Right atrium auricular region (tissue), 2 donors: ENCODE measurements at places on chromosomes 3 and 15. TPM values are rescaled to one million over a fixed set of nuclear protein-coding genes. Genes with fewer than 3 reads are reported as not detected.

DNA sequence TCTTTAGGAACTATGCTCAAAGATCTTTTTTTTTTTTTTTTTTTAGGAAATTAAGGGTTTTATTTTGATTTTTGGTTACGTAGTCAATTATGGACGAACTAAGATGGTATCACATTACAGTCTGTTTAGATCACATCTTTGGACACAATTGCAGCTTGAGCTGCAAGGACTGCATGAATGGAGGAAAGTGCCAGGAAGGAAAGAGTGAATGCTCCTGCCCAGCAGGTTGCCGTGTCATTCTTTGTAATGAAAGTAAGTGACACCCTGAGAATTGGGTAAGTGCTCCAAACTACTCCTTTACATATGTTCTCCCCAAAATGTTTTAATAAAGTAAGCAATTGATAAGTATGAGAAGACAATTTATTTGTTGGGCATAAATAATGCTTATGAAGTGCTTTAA, 716.5 kb upstream of the GOLIM4 start:
- H3K36me3 ChIP-seq: no peaks in the 10 kb centered on the region
- no peaks in the 10 kb centered on the region for H3K4me1 ChIP-seq
- DNase-seq: no peak
- no peak overlapping the region for H3K27ac ChIP-seq
- H3K4me3 ChIP-seq: no peak overlapping the region

DNA sequence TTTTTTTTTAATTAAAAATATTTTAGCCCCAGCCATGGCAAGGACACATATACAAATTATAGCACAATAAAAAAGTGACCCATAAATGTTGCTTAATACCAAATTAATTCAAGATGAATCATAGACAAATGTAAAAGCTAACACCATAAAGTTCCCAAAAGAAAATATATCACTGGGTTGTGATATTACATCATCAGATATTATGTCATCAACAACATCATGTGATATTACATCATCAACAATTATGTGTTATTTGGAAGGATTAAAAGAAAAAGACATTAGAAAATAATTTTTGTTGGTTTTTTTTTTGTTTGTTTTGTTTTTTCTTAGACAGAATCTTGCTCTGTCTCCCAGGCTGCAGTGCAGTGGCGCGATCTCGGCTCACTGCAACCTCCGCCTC, 34.5 kb upstream of the ABHD10 start:
- H3K4me3 ChIP-seq: no peak overlapping the region
- no peak for DNase-seq
- peaks cover 40% of the 10 kb centered on the region for H3K36me3 ChIP-seq

DNA sequence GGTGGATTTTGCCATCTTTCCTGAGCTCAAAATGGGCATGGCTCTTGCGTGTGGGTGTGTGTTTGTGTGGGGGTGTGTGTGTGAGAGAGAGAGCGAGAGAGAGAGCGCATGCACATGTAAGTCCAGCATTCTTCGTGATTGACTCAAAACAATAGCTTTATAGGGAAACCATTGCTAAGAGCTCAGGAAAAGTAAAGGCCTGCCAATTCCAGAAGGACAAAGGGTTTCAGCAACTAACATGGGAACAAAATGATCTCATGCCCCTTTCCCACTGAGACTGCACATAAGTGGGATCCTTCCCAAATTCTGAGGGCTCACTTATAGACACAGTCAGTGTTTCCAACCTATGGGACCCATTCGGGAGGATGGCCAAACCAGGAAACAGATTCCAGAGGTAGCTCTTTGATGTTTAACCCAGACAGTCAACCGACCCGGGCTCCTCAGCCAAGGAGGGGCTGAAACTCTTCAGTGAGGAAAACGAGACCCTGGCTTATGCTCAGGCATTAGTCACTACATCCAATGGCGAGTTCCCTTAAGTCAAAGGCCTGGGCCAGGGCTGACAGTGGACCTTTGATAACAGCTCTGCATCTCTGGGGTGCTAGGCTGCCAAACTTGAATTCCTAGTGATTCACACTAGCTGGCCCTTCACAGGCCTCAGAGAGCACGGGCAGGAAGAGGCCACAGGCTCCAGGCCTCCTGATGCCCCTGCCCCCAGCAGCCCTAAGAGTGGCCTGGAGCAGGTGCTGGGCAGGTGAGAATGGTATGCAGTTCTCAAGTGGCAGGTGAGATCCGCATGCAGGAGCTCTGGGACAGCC, 305.0 kb upstream of the C2CD4B start:
- H3K4me1 ChIP-seq: peaks cover 57% of the 10 kb centered on the region
- peak; percentile 92 for DNase-seq
- H3K27ac ChIP-seq: peak overlapping the region; percentile 74
- H3K36me3 ChIP-seq: no peaks in the 10 kb centered on the region
- H3K27me3 ChIP-seq: no peaks in the 10 kb centered on the region
- H3K4me3 ChIP-seq: no peak overlapping the region

DNA sequence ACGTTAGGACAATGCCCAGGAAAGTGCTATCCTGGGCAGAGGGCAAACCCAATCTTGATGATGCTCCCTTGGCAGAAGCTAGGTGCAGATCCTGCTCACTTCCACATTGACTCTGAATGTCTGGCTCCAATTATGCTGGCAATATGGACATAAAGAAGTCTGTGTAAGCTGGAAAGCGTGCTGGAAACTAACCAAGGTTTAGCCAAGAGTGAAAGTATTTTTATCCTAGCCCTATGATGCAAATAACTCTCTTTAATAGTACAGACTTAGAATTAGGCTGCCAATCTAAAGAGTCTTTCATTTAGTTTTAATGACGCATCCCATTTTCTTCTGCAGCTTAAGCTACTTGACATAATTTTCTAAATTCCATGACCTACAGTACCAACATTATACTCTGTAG, 571.8 kb downstream of the TUSC7 start:
- no peak for DNase-seq
- no peaks in the 10 kb centered on the region for H3K4me1 ChIP-seq
- H3K27ac ChIP-seq: no peak overlapping the region
- no peak overlapping the region for H3K4me3 ChIP-seq
- no peaks in the 10 kb centered on the region for H3K27me3 ChIP-seq

DNA sequence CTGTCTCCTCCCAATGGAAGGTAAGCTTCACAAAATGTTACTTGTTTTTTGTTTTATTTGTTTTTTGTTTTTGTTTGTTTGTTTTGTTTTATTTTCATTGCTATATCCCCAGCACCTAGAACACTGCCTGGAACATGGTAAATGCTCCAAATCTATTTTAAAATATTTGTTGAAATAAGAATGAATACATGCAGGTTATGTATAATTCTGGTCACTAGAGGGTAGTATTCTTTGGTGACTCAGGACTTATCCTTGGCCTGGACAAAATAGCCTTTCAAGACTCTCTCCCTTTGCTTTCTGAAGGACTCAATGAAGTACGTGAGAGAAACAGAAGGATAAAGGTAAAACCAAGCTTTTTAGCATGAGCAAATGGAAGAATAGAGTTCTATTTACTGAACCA, 46.9 kb upstream of the PPP2R3A start:
- no peaks in the 10 kb centered on the region for H3K36me3 ChIP-seq
- H3K27ac ChIP-seq: no peak overlapping the region
- H3K27me3 ChIP-seq: no peaks in the 10 kb centered on the region
- no peaks in the 10 kb centered on the region for H3K4me1 ChIP-seq

DNA sequence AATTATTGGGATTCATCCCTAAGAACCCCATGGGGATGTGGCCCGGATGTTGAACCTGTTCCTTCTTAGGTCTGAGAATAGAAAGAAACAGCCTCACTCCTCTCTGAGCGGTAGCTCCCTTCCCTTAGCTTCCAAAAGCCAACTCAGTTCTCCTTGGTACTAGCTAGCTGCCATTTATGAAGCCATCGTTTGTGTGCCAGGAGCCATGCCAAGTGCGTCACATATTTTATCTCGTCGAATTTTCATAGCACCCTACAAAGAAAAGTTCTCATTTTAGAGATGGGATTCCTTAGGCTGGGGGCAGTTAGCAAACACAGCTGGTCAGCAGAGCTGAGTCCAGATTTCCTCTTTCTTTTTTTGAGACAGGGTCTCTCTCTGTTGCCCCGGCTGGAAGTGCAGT, 45.4 kb upstream of the GLCE start:
- DNase-seq: no peak
- no peaks in the 10 kb centered on the region for H3K27me3 ChIP-seq
- H3K4me1 ChIP-seq: no peaks in the 10 kb centered on the region
- no peaks in the 10 kb centered on the region for H3K36me3 ChIP-seq

- H3K4me1 ChIP-seq: no peaks in the 10 kb centered on the region
- no peak overlapping the region for H3K27ac ChIP-seq
- H3K27me3 ChIP-seq: no peaks in the 10 kb centered on the region
Observed at GRCh38 chr15:75037685-75038084, 14.3 kb downstream of the PPCDC start.

DNA sequence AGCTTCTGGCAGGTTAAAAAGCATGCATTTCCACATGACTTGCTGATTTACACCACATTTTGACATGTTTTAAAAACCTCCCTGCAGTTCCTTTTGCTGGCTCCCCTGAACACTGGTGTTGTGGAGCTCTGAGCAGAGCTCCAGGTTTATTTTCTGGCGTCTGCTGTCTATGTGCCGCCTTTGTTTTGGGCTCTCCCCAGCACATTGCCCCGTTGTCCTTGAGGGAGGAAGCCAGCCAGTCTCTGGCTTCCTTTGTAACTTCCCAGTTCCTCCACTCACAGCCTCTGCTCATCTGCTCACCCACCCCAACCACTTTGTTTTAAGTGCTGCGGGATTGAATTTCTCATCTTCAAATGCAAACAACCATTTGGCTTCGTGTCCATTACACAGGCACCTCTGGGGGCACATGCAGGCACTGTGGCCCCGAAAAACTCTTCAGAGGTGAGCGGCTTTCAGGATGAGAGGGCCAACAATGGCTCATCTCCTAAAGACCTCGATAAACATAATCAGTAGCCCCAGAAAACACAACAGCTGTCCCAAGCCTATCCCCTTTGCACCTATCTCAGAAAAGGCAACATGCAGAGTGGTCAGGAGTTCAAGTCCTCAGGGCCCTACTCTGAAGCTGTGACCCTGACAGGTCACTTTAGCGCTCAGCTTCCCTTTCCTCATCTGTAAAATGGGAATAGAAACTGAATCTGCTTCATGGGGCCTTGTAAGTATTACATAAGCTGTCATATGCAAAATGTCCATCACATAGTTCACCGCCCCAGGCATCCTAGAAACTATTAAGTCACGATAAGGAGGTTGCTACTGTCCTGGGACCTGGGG, 1.3 kb upstream of the MEF2A start:
- H3K36me3 ChIP-seq: no peaks in the 10 kb centered on the region
- DNase-seq: peak; percentile 64
- H3K4me1 ChIP-seq: no peaks in the 10 kb centered on the region

GRCh38 chr3:192409838-192410683, 317.3 kb downstream of the FGF12 start:
- peak overlapping the region; percentile 66 for H3K4me3 ChIP-seq
- no peaks in the 10 kb centered on the region for H3K36me3 ChIP-seq
- DNase-seq: no peak
- H3K4me1 ChIP-seq: peaks cover 36% of the 10 kb centered on the region
- no peaks in the 10 kb centered on the region for H3K27me3 ChIP-seq

DNA sequence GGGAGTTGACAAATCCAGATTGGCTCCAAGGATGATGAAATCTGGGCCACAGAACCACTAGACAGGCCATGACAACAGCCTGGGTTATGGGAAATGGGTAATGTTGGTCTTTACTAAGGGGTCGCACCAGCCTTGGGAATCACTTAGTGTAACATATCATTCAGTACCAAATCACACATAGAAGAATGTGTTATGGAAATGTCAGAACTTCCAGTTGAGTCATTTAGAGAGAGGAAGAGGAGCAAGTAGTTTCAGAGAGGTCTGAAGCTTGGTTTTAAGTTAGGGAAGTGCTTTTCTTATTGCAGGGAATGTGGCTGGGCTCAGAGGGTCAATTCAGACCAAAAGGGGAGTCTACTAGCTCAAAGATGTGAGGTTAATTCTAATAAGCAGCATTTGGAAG, 241.6 kb upstream of the ZPLD1 start:
- no peaks in the 10 kb centered on the region for H3K27me3 ChIP-seq
- no peak overlapping the region for H3K27ac ChIP-seq
- no peaks in the 10 kb centered on the region for H3K4me1 ChIP-seq
- no peaks in the 10 kb centered on the region for H3K36me3 ChIP-seq
- no peak overlapping the region for H3K4me3 ChIP-seq

DNA sequence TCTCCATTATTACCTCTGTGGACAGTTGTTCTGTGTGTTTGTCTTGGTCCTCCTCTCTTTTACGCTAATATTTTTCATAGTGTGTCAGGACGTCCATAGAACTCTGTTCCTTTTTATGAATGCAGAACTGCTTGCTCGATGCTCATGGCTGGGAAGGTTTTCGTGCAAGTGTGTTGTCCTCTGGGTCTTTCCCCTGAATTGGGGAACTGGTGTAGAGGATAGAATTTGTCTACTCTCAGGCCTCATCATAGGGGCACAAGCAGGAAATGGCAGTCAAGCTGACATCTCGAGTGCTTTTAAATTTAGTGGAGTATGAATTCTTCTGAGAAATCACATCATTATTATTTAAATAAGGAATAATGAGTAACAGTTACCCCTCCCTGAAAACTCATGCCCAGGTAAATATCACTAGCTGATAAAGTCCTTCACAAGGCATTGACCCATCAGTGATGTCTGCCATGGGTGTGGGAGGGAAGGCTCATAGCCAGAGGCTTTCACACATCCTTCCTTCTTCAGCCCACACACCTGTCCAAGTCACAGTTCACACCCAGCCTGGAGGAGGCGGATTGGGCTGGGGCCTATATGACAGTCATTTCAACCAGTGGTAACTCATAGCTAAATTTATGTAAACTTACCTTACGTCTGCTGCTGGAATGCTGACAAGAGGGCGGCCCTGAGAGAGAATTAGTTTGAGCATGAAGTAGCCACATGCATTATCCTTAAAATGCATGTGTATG, 226.1 kb downstream of the PLCL2 start:
- no peak overlapping the region for H3K27ac ChIP-seq
- H3K4me1 ChIP-seq: peaks cover 2% of the 10 kb centered on the region
- H3K36me3 ChIP-seq: no peaks in the 10 kb centered on the region
- no peaks in the 10 kb centered on the region for H3K27me3 ChIP-seq
- H3K4me3 ChIP-seq: no peak overlapping the region
- DNase-seq: no peak

Gene IQCF5
- total RNA-seq: not detected

Gene MAN2A2
- total RNA-seq: 42.3 TPM

Gene POTEB
- total RNA-seq: not detected

Gene GAP43
- 1.7 TPM for total RNA-seq

Gene TNIK
- 9.0 TPM for total RNA-seq

Gene FRMD5
- total RNA-seq: 52.3 TPM

Gene MOBP
- not detected for total RNA-seq

Gene SLC15A2
- 1.7 TPM for total RNA-seq
